ENCODE measurements at places on chromosomes 4 and X.

- DNase-seq, result no peak
Observed at GRCh38 chrX:147811803-147812202, 99.9 kb upstream of the FMR1 start.

GRCh38 chrX:124145749-124146148 is 184.2 kb downstream of the STAG2 start:
- DNase-seq, result no peak

GRCh38 chr4:84238247-84239090 is 260.6 kb downstream of the NKX6-1 start:
- no peak for DNase-seq

GRCh38 chr4:155510771-155511170 is 134.0 kb upstream of the MAP9 start:
- no peak for DNase-seq

DNA sequence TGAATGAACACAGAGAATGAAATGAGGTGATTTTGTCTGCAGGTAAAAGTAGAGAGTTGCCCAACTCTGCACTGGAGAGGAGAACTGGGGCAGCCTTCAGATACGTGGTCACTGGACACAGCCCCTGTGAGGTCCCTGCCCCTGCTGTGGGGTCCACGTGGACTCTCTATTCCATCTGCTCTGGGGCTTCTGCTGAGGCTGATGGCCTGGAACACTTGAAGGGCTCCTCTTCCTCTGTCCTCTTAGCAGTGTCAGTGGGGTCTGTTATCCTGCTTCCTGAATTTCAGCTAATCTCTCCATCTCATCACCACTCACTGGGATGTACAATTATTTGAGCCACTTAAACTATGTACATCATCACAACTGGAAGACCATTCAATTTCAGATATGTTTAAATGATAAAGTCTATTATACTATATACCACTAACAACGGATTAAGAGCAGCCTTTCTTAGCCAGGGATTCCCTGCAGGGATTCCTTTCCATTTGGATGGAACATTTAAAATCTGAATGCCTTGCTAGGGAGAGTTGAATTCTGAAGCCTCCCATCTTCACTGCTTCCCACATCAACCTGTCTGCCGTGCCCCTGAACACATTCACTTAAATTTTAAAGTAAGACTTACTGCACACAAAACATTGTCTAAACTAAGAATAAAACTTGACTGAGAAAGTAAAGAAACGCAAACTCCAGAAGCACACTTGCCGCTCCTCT is 74.0 kb downstream of the CC2D2A start:
- DNase-seq, result no peak

- no peak for DNase-seq
Observed at GRCh38 chr4:78781924-78782323, 5.8 kb downstream of the BMP2K start.

DNA sequence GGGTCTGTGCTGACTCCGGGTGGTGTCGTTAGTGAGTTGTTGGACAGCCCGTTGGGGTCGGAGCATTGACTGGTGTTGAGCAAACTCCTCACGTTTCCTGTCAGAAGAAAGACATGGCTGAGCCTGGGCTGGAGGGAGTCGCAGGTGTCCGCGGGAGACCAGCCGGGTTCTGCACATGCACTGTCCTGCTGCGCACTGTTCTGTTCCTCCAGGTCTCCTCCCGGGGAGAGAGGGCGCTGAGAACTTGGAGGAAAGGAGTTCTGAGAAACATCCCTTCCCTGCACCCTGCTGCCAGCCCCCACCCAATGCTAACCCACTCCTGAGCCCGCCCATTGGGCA is 1.1 kb downstream of the ZNF141 start:
- no peak for DNase-seq

- DNase-seq, result no peak
Observed at GRCh38 chr4:155906554-155907247, 3.2 kb downstream of the TDO2 start.

GRCh38 chr4:6917461-6918271 is 8.0 kb downstream of the TBC1D14 start:
- DNase-seq, result peak; percentile 93

- no peak for DNase-seq
Observed at GRCh38 chr4:80062527-80062926, 10.5 kb downstream of the ANTXR2 start.

DNA sequence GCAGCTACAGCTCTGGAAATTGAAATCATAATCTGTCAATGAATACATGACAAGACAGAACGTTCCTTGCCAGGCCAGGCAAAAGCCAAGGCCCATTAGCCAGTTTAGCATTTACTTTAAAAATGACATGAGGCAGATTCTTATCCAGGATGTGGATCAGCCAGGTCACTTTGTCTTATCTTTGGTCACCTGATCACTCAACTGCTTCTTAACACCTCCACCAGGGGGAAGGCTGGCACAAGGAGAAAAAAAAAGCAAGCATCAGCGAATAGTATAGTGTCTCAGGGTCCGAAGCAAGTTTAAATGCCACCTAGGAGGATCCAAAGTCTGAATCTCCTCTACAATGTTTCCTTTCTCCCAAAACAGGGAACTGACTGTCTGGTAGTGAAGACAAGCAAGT is 18.8 kb downstream of the ATP1B4 start:
- no peak for DNase-seq

DNA sequence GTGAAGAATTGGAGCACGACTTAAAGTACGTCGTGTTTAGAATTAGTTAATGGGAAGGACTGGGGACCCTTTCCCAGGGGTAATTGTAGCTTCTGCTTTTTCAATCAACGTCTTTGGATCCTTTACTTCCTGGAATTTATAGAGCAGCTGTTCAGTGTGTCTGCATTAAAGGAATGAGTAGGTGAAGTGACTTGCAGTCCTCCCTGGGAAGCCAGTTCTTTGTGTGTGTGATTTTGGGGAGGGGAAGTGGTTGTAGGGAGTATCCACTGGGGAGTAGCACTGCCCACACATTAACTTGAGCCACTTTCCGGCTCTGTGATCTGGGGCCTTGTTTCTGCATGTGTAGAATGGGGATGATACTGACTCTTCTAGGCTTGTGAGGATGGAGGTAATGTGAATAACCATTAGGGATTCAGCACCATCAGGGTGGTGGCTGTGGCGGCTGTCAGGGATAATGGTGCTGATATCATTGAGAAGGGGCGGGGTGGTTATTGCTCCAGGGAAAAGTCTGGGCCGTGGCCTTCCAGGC is 54.7 kb downstream of the TMEM131L start:
- no peak for DNase-seq

- no peak for DNase-seq
Observed at GRCh38 chrX:39176105-39176504, 374.8 kb downstream of the MID1IP1 start.

- no peak for DNase-seq
Observed at GRCh38 chrX:134990801-134991481, at the start of gene SMIM10. Gene SMIM10, plus strand, starts transcription at chrX:134990991. Its CDS starts 105 bp downstream, at chrX:134991096.

DNA sequence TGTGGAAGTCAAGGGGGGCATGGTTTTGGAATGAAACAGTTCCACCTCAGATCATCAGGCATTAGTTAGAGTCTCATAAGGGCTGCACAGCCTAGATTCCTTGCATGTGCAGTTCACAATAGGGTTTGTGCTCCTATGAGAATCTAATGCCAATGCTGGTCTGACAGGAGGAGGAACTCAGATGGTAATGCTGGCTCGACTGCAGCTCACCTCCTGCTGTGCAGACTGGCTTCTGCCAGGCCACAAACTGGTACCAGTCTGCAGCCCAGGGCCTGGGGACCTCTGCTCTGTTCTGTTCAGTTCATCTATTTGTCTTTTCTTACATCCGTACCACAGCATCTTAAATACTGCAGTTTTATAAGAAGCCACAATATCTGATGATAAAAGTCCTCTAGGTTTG is 12.2 kb upstream of the MSL3 start:
- DNase-seq, result no peak

DNA sequence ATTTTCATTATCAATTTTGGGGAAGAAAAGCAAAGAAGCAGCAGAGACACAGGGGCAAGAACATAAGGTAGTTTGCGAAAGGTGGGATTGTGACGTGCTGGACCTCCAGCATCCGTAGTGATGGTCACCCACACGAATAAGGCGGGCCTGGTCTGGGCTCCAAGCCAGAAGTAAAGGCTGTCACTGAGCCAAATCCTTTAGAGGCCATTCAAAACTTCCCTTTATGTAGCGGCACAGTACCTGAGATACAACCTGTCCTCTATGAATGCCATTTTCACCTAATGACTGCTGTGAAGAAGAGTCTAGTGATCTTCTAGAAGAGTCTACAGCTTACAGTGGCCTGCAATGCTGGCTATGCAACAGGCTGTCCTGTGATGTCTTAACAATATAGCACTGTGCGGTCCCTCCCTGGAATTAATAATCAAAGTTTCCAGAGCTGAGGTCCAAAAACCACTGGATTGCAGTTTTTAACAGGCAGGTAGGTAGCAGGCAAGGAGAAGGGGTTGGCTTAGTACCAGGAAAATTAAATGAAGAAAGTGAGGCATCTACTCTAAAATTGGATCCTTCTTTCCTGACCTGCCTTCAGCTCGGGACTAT is 56.2 kb downstream of the TRIML1 start:
- DNase-seq, result peak; percentile 5

DNA sequence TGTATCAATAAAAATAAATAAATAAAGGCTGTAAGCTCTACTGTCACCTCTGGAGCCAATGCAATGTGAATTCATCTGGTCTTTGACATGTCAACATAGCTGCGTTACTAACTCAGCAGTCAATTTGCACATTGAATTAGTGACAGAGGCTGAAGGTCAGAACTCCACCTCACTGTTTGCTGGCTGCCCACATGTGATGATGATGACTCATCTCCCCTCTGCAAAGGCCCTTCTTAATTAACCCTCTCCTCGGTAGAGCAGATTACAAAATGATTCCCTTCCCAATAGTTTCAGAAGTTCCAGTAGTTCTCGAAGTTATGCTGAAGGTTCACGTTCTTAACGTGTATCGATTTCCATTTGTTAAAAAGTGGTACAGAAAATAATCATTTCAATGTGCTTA is 1626.0 kb upstream of the TENM3 start:
- no peak for DNase-seq

DNA sequence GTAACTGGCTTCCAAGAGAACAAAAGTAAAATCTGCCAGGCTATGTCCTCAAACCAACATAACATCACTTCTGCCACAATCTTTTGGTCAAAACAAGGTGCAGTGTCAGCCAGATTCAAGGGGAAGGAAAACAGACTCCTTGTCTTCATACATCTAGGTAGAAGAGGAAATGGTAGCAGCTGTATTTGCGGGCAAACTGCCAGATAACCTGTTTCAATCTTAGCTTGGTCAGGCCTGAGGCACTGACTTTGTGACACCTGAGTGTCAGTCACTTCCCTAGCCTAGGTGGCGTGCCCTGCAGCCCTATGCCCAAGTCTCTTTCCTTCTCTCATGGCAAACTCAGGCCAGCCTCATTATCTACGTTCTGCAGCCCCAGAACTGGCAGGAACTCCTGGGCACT is 146.2 kb upstream of the JADE1 start:
- no peak for DNase-seq

DNA sequence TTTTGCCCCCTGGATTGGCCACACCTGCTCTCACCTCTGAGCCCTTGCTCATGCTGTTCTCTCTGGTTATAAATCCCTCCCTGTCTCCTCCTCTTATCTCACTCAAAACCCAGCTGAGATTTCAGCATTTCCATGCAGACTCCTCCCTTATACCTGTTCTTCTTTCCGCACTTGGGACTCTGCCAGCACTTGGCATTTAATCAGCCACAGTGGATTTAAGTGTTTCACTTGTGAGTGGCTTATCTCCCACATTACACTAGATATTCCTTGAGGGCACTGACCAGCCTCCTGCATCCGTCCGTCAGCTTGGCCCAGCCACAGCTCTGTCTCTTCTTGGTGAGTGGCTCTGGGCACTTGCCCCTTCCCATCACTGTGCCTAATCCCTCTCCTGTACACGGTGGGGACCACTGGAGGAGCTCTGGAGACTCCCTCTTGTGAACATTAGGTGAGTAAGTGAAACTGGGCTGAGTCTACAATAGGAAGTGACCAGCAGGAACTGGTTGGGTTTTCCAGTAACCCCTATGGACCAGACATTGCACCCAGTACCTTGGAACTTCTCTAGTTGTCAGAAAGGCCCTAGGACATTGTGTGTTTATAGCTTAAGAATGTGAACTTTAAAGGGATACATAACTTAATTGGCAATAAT is 19.9 kb downstream of the FGFBP1 start:
- no peak for DNase-seq

GRCh38 chrX:115058276-115058675 is 40.9 kb upstream of the IL13RA2 start:
- DNase-seq, result no peak

DNA sequence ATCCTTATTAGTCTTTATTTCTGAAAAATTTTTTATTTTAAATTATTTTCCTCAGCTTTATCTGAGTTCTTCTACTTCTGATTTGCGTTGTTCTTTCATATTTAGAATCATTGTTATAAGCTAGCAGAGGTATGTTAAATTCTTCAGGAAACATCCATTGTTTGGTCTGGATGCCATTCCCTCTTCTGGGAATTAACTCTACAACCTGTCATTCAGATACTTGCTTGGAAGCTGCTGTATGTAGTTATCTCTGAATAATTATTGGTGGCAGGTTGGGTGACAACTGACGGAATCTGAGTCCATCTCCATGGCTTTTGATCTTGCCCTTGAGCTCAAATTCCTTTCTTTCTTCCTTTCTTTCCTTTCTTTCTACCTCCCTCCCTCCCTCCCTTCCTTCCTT is 61.9 kb downstream of the DDIT4L start:
- DNase-seq, result no peak

DNA sequence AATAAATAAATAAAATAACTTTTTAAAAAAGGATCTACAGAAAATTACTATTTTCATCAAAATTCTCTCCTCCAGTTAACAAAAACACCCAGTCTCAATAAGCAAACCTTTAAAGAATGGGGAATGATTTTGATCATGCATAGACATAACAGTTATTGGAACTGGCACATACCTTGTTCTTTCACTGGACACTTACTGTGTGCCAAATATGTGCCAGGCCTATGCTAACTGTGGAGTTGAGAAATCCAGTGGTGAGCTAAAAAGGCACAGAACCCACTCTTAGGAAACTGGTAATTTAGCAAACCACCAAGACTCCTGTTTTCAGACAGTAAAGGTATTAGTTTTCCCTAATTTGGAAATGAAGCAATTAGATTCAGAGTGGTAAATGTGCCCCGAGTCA is 39.1 kb downstream of the CLOCK start:
- no peak for DNase-seq

- DNase-seq, result no peak
Observed at GRCh38 chrX:132676561-132677186, 187.8 kb upstream of the MBNL3 start.

GRCh38 chr4:168877511-168878491 is 132.3 kb downstream of the CBR4 start:
- peak; percentile 45 for DNase-seq

- no peak for DNase-seq
Observed at GRCh38 chrX:18707426-18708049, at the start of gene PPEF1. Gene PPEF1, plus strand, starts transcription at chrX:18707645. Its CDS starts 136 bp downstream, at chrX:18707781.

- no peak for DNase-seq
Observed at GRCh38 chr4:164734484-164734883, 19.4 kb upstream of the SMIM31 start.

GRCh38 chr4:96708766-96709165 is 868.9 kb downstream of the PDHA2 start:
- DNase-seq, result no peak

DNA sequence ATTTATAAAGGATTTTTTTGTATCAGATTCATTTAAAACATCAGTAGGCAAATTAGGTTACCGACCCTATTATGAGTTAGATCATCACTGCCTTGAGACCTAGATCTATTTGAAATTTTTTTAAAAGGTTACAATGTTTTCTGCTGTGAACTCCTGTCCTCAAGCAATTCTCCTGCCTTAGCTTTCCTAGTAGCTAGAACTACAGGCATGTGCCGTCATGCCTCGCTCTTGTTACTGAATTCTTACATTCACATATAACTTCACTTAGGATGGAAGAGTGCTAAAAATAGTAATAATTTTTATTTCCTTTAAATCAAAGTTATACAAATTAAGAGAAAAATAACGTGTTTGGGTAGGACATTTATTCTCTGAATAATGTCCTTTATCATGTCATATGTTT is 75.5 kb upstream of the MAOA start:
- no peak for DNase-seq
